ENCODE measurements at places on chromosomes 16 and 17.

DNA sequence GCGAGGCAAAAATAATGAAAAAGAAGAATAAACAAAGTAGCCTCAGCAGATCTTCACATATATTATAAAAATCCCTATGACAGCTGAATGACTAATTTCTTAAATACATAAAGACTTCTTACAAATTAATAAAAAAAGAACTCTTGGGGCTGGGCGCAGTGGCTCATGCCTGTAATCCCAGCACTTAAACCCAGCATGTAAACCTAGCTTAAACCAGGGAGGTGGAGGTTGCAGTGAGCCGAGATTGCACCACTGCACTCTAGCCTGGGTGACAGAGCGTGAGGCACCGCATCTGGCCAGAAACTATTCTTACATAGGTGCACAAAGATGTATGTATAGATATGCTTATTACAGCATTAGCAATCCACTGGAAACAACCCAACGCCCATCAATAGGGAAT lies 27.7 kb downstream of the C17orf100 start:
- DNase-seq: no peak

- peak; percentile 16 for DNase-seq
These were observed 491 bp downstream of the TRAP1 start for GRCh38 chr16:3716831-3717234.

DNA sequence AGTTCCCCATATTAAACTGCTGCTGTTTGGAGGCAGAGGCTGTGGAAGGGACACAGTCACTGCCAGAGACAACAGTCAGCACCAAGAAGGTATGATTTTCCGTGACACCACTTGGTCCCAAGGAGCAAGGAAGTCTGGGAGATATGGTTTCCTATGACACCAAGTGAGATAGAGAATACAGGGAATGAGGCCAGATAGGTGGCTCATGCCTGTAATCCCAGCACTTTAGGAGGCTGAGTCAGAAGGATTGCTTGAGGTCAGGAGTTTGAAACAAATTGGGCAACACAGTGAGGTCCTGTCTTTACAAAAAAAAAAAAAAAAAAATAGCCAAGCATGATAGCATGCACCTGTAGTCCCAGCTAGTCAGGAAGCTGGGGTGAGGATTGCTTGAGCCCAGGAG lies 90.8 kb downstream of the ABCC12 start:
- peak; percentile 20 for DNase-seq

DNA sequence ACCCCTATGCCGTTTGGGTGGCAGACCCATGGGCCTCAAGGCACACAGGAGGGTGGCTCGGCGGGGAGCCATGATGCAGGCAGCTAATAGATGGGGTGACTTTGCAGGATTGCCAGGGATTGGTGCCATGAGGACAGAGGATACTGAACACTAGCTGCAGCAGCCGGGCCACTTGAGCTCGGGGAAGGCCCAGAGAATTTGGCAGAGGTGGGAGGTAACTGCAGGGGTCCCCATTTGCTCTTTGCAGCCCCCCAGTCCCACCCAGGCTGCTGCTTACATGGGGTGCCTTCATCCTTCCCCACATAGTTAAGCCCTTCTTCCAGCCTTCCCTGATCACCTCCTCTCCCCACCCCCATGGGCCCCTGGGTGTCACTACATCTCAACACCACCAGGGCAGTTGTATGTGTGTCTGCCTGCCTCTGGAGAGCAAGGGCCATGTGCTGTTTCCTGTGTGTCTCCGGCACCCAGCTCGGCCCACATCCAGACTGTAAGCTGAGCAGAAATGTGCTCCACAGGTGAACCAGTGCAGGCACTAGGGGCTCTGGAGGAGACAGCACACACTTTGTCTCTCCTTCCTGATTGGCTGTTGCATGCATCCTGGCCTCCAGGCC lies 52.0 kb downstream of the SREBF1 start:
- DNase-seq: no peak

GRCh38 chr17:44354582-44355561 lies 8.8 kb downstream of the FAM171A2 start:
- no peak for DNase-seq

DNA sequence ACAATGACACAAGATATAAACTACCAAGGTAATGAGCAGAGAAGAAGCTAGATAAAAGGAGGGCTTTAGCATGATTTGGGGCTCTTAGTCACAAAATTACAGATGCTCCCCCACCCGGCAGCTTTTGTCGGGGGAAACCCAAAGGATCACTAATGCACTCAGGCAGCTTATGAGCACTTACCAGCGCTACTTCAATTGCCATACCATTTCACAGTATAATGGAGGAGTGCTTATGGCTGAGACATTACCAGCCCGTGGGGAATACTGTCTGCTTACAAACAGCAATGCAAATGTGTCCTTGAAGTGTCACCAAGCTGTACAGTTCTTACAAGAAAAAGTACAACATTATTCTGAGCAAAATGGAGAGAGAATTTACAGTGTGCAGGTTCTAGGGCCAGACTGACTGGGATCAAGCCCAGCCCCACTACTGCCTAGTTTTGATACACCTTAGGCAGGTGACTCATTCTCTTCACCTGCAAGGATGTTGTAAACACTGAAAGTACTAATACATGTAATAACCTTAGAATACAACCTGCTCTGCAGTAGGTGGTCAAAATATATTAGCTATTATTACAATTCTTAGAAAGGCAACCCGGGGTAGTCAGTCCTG lies 16.3 kb downstream of the ANKFY1 start:
- no peak for DNase-seq

DNA sequence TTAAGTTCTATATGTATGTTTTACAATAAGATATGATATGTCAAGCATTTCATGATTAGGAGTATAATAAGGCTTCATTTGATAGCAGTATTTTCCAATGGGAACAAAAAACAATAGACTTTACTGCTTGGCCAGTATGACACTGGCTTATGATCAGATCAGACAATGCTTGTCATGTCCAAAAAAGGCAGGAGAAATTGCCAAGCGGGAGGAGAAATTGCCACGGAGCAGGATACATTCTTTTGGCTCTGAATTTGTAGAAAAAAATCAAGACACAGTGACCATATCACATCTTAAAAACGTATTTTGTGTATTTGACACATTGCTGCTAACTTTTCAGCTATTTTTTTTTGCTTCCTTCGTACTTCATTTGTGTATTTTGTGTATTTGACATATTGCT lies 404.1 kb downstream of the CNTNAP4 start:
- DNase-seq: no peak

DNA sequence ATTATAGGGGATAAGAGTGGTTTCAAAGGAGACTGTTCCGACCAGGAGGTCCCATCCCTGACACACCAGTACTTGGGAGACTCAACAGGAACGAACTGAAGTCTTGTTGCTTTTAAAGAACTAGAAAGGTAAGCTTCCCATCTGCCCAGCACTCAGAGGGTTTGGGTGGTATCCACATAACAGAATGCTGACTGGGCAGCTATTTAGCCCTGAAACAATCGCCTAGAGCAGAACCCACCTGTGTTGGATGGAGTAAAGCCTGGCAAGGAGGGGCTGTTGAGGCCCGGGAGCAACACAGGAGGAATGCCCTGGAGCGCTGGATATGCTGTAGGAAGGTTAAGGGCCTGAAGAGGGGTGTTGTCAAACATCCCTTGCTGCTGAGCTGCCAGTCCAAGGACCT lies 254.9 kb downstream of the ZFHX3 start:
- DNase-seq: no peak

Measured in fibroblast of skin of right biceps (primary cell).